ENCODE measurements at places on chromosomes 3 and 15. TPM values are rescaled to one million over a fixed set of nuclear protein-coding genes. Genes with fewer than 3 reads are reported as not detected.
A peak's percentile ranks its signal among the peaks of the same experiment; 100 is the strongest.

DNA sequence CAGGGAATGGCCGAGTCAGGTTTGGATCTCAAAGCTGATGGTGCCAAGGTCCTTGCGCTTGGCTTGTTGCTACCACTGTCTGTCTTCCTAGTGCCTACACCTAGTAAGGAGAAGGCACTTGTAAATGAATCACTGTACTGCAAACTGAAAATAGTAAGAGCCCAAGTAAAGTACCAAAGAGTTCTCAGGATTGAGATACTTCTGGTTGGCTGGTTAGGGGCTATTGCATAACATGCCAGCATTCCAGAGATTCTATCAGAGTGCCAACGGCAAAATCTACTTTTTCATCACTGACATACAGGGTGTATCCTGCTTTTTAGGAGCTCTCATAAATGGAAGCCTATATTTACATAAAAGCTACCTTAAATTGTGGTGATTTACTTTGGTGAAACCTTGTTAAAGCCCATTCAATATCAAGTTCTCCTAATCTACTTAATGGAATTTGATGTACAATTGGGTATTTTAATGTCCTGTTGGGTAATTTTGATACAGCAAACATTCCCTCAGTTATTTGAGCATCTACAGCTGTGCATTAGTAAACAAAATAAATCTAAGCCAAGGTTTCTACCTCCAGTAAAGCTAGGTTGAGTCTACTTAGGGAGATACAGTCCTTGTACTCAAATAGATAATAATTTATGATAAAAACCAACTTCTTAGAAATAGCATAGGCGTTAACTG is 30.7 kb upstream of the CHD2 start:
- peak overlapping the region; percentile 29 for H3K27ac ChIP-seq
- H3K36me3 ChIP-seq, result no peaks in the 10 kb centered on the region
- no peaks in the 10 kb centered on the region for H3K27me3 ChIP-seq
- no peak for DNase-seq

DNA sequence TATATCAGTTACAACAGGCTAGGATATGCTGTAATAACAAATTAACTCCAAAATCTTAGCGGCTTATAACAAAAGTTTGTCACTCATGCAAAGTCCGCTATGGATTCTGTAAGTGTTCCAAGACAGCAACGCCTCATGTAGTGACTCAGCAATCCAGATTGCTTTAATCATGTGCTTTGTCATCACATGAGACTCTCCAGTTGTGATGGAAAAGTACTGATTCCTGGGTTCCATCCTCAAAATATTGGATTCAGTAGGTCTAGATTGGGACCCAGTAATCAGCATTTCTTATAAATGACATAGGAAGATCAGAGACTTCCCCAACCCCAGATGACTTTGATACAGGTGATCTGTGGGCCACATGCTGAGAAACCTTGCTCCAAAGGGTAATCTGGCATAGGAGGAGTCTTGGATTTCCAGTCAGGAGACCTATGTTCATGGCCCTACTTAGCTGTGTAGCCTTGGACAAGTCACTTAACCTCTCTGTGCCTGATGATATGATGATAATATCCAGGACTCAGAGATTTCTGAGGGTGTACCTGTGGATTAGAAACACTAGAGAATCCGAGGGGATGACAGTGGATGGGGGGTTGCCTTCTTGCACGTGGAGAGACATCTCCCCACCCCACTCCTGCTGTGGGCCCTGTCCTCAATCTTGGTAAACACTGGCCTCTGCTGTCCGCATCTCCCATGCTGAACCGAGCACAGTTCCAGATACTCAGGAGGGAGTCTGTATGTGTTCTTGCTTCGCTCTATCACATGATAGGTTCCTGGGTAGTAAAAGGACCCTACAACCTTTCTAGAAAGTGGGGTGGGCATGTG is 65.5 kb downstream of the CORO2B start:
- H3K27ac ChIP-seq, result no peak overlapping the region
- no peaks in the 10 kb centered on the region for H3K27me3 ChIP-seq
- no peak overlapping the region for H3K4me3 ChIP-seq
- H3K36me3 ChIP-seq, result no peaks in the 10 kb centered on the region
- no peak for DNase-seq

Gene CHRNA7
- 1.1 TPM for total RNA-seq

DNA sequence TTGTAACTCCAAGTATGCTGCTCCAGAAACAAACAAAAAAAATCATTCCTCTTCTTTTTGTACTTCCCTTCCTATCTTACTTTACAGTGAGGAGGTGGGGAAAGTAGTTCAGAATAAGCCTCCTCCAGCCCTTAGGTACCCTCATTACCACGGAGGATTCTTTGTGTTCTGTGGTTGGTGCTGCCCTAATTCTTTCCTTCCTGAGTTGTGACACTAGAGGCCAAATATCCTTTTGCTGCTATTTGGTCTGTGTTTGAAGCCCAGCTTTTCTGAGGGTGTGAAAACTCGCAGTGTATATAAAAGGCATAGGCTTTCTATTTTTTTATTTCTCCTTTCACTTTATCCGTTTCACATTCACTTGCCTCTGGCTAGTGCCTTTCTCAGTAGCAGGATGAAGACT is 98.2 kb downstream of the HHLA2 start:
- H3K4me1 ChIP-seq, result no peaks in the 10 kb centered on the region
- no peak overlapping the region for H3K4me3 ChIP-seq
- no peaks in the 10 kb centered on the region for H3K27me3 ChIP-seq
- H3K36me3 ChIP-seq, result no peaks in the 10 kb centered on the region

Gene GOLGA8T
- 0.26 TPM for total RNA-seq

Gene GOLGA8S
- not detected for total RNA-seq

DNA sequence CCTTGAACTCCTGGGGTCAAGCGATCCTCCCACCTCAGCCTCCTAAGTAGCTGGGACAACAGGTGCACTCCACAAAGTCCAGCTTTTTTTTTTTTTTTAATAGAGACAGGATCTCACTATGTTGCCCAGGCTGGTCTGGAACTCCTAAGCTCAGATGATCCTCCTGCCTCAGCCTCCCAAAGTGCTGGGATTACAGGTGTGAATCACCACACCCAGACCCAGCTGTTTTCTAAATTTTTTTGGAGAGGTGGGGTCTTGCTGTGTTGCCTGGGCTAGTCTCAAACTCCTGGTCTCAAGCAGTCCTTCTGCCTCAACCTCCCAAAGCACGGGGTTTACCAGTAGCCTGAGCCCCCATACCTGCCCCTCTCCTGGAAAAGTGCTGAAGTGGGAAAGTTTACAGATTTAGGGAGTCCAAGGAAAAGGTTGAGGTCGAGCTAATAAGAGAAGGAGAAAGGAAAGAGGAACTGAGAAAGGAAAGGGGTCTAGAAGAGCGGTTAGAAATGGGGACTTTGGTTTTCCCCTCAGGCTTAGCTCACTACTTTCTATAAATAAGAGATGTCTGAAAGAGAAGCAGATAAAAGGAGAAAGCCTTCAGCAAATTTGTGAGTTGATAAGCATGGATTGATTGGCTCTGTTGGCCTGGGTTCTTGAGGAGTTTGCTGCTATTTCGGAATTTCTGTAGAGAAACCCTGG is 23.6 kb downstream of the UBE2E1 start:
- H3K4me3 ChIP-seq, result no peak overlapping the region
- peaks cover 21% of the 10 kb centered on the region for H3K4me1 ChIP-seq
- no peaks in the 10 kb centered on the region for H3K36me3 ChIP-seq
- no peak for DNase-seq

GRCh38 chr3:57758686-57759085 is 2.6 kb downstream of the SLMAP start:
- H3K36me3 ChIP-seq, result no peaks in the 10 kb centered on the region
- no peaks in the 10 kb centered on the region for H3K27me3 ChIP-seq
- H3K4me1 ChIP-seq, result peaks cover 43% of the 10 kb centered on the region
- no peak overlapping the region for H3K27ac ChIP-seq
- H3K4me3 ChIP-seq, result no peak overlapping the region

- peak overlapping the region; percentile 63 for H3K27ac ChIP-seq
- H3K27me3 ChIP-seq, result no peaks in the 10 kb centered on the region
- peaks cover 77% of the 10 kb centered on the region for H3K36me3 ChIP-seq
- no peak overlapping the region for H3K4me3 ChIP-seq
Measured at GRCh38 chr3:14461748-14462324, 59.4 kb downstream of the SLC6A6 start.

Gene TFDP2
- total RNA-seq, result 48.5 TPM

DNA sequence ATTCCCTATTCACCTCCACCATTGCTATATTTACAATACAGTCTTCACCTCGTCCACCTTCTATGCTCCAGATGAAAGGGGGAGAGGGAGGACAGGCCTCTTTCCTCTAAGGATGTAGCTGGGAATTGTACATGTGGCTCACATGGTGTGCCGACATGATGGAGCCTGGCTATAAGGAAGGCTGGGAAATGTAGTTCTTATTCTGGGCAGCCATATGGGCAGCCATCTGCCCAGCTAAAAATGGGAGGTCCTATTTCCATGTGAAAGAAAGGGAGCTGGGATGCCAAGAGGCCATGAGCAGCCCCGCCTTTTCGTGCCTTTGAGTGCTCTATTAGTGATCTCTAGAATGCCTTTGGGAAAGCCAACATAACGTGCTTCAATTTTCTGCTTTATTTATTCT is 27.1 kb upstream of the MGLL start:
- no peak overlapping the region for H3K27ac ChIP-seq
- no peaks in the 10 kb centered on the region for H3K36me3 ChIP-seq
- H3K4me1 ChIP-seq, result no peaks in the 10 kb centered on the region
- DNase-seq, result no peak
- no peaks in the 10 kb centered on the region for H3K27me3 ChIP-seq
- no peak overlapping the region for H3K4me3 ChIP-seq

- no peak for DNase-seq
- no peak overlapping the region for H3K4me3 ChIP-seq
- H3K4me1 ChIP-seq, result peaks cover 19% of the 10 kb centered on the region
- no peaks in the 10 kb centered on the region for H3K36me3 ChIP-seq
- H3K27me3 ChIP-seq, result peaks cover 41% of the 10 kb centered on the region
Measured at GRCh38 chr3:50203809-50204803, 965 bp upstream of the SLC38A3 start.

- no peak for DNase-seq
- peaks cover 5% of the 10 kb centered on the region for H3K4me1 ChIP-seq
- no peaks in the 10 kb centered on the region for H3K27me3 ChIP-seq
- no peaks in the 10 kb centered on the region for H3K36me3 ChIP-seq
- no peak overlapping the region for H3K27ac ChIP-seq
Measured at GRCh38 chr15:70279096-70279495, 181.4 kb upstream of the TLE3 start.

Gene LRRC31
- total RNA-seq, result 1.0 TPM

DNA sequence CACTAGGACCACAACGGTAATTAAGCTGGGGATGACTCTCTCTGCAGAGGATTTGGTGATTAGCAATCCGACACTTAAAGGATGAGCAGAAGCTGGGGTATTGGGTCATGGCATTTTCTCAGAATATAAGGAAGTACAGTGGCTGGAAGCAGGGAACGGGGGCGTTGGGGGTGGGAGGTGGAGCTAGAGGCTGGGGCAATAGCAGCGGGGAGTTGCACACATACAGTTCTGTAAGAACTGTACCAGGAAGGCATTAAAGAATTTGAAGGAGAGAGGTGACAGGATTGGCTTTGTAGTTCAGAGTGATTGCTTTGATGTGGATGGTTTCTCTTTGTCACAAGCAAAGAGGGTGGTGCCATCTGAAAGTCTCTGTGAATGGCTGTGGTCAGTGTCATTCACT is 28.2 kb downstream of the PSMD6 start:
- H3K4me1 ChIP-seq, result no peaks in the 10 kb centered on the region
- peaks cover 73% of the 10 kb centered on the region for H3K36me3 ChIP-seq
- no peaks in the 10 kb centered on the region for H3K27me3 ChIP-seq
- H3K27ac ChIP-seq, result no peak overlapping the region
- peak; percentile 49 for DNase-seq

DNA sequence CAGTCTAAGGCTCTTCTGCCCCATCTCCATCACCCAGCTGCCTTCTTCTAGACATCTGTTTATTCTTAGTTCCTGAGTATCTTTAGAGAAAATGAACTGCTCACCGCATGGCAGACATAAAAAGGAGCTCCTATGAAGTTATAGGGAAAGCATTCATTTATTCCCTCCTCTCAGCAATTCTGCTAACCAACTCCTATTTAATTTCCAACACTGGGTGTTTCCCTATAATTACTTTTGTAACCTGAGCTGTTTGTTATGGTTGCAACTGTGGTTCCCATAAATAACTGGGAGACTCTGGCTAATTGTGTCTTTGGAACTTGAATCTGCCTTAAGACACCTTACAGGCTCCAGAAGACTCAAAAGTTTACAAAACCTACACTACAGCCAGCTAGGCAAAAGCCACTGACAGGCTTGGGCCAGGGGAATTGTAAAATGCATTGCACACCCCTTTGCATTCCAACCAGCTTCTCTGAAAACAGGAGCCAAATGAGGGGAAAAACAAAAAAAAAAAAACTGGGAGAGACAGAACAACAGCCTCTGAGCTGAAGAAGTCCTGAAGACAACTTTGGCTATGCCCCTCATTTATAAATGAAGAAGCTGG is 231.5 kb upstream of the FEZF2 start:
- H3K4me3 ChIP-seq, result no peak overlapping the region
- DNase-seq, result no peak
- peaks cover 12% of the 10 kb centered on the region for H3K4me1 ChIP-seq
- H3K27ac ChIP-seq, result no peak overlapping the region

- DNase-seq, result no peak
- no peaks in the 10 kb centered on the region for H3K27me3 ChIP-seq
- no peaks in the 10 kb centered on the region for H3K36me3 ChIP-seq
- H3K4me3 ChIP-seq, result no peak overlapping the region
Measured at GRCh38 chr3:114879059-114880031, 267.7 kb downstream of the ZBTB20 start.

- H3K4me1 ChIP-seq, result peaks cover 32% of the 10 kb centered on the region
- H3K4me3 ChIP-seq, result no peak overlapping the region
- no peak for DNase-seq
- H3K27me3 ChIP-seq, result no peaks in the 10 kb centered on the region
Measured at GRCh38 chr3:195544634-195545033, 1.5 kb upstream of the PPP1R2 start.

Data from upper lobe of left lung (tissue), 6 donors.